ENCODE measurements at places on chromosomes 7 and 10. TPM values are rescaled to one million over a fixed set of nuclear protein-coding genes. Genes with fewer than 3 reads are reported as not detected.

- DNase-seq = no peak
These were observed 25.9 kb downstream of the ST8SIA6 start for GRCh38 chr10:17428351-17429097.

- DNase-seq = no peak
These were observed 4.5 kb upstream of the IFIT2 start for GRCh38 chr10:89297356-89297755.

DNA sequence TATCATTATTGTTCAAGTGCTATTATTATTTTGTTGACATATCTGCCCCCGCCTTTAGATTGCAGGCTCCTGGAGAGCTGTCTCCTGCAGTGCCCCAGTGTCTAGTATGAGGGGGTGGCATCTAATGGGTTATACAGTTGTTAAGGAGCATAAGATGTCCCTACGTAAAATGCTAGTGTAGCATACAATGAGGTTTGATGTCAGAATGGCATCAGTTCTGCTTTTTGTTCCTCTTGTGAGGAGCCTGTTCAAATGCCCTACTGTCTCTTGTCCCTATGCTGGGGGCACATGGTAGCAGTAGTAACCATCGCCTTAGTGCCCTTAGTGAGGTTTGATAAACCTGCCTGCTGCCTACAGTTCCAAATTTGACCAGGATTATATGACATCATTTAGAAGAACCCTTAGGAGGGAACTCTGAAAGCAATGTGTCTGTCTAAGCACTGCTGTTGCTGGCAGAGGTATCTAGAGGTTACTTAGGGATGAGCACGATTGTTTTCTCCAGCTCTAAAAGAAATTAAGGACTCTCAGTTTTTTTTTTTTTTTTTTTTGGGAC, 9.7 kb downstream of the CREM start:
- DNase-seq = no peak

DNA sequence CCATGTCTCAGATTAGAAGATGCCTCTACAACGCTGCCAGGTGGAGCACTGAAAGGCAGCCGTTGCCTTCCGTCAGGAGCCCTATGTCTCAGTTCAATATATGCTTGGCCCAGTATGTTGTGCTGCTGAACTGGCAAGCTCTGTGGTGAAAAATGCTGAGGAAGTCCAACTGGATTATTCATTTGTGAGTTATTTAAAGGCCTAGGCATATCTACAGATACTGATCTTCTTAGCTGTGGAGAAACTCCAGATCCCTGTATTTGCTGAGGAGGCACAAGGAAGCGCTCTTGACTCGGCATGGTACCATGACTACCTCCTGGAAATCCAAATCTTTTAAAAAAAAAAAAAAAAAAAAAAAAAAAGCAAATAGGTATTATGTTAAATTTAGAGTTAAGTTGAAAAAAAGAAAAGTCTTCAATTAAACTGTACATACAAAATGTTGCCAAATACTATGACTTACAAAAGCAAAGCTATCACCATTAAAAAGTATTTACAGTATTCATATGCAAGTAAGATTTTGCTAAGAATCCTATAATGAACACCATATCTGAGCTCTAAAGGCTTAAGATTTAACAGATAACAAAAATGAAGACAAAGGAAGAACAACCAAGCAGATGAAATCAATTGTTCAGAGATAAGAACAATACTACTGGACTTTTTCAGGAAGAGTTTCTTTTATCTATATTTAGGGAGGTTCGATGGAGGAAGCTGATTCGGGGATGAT, 152.4 kb downstream of the GALNT11 start:
- DNase-seq = no peak

DNA sequence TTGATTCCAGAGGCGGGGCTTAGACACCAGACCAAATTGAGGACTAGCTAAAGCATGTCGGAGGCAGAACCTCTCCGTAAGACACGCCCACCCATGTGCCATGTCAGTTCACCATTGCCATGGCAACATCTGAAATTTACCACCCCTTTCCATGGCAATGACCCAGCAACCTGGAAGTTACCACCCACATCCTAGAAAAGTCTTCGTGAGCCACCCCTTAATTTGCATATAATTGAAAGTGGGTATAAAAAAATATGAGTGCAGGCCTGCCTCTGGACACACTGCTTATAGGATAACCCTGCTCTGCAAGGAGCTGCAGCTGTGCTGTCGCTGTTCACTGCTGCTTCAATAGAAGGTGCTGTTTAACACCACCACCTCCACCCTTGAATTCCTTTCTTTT, 28.0 kb downstream of the TMEM270 start:
- DNase-seq = no peak

DNA sequence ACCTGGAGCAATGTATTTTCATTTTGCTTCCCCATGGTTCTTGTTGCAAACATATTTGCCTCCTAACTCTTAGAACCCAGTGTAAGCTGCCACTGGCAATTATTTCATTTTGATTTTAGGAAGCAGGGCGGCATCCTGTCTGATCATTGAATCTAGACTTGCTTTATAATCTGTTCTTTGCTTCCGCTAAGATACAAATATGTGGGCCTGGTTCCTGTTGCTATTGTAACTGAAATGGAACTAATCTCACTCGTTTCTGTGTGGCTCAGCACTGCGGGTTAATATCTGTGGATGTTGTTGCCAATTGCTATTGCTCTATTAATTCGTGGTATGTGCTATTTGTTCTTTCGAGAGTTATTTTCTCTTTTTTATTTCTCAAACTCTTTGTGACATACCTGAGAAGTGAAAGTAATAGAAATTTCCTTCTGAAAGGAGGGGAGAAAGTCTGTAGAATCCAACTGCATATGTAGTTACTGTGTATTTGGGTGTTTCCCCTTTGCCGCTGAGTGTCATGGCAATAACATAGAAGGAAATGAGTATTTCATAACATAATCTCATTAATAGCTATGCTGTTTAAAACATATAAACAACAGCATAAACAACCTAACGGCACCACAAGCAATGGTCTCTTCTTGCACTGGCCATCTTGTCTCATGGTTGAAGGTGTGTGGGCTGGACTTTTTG, 62.4 kb downstream of the FZD1 start:
- DNase-seq = no peak

- DNase-seq = no peak
These were observed 104.4 kb upstream of the PHYHIPL start for GRCh38 chr10:59072038-59072437.

DNA sequence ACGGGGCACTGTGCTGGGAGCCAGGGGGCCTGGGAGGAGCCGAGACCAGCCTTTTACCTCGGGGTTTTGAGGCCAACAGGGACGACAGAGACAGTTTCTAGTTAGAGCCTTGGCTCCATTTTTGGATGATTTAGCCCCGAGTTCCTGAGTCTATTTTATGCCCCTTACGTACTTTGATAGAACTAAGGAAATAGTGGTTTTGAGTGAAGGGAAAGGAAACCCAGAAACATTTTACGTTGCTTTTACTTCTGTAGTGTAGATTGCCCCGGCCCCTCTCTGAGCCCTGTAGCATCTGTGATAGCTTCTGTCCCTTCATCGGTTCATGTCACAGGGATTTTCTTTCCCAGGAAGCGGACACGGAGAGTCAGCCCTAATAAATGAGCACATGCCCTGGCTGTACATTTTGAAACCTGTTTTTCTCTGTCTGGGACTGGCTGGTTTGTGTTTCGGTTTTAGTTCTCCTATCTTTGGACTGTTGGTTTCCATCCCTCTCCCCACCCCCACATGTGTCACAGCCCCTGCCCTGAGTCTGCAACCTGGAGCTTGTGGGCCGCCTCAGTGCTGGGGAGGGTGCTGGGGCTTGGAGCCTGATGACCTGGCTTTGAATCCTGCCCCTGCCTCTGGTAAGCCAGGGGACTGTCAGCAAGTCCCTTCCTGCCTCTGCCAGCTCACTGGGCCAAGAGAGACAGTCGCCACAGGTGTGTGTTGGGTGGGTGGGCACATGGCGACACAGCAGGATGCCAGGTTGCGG, 6.9 kb upstream of the ORAI2 start:
- no peak for DNase-seq

GRCh38 chr7:107115762-107116540, 52.9 kb upstream of the HBP1 start:
- DNase-seq = no peak

- DNase-seq = no peak
These were observed 255.6 kb upstream of the CTBP2 start for GRCh38 chr10:125415964-125416363.

- no peak for DNase-seq
These were observed 158.6 kb upstream of the GLI3 start for GRCh38 chr7:42395607-42396006.

- DNase-seq = no peak
These were observed 609 bp downstream of the MAT1A start for GRCh38 chr10:80288849-80289248.

DNA sequence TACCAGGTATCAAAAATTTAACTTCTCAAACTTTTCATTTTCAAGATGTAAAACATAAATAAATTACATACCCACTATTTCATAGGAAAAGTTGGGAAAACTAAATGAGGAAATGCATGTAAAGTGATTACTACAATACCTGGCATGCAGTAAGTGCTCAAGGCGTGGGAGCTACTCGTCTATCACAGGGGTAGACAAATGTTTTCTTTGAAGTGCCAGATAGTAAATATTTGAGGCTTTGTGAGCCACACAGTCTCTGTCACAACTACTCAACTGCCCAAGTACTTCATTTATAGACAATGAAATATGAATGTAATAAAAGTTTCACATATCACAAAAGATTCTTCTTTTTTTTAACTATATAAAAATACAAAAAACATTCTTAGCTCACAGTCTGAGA, 96.4 kb upstream of the PCGF5 start:
- DNase-seq = no peak

GRCh38 chr10:123377883-123378282, 223.7 kb downstream of the BUB3 start:
- peak; percentile 58 for DNase-seq

DNA sequence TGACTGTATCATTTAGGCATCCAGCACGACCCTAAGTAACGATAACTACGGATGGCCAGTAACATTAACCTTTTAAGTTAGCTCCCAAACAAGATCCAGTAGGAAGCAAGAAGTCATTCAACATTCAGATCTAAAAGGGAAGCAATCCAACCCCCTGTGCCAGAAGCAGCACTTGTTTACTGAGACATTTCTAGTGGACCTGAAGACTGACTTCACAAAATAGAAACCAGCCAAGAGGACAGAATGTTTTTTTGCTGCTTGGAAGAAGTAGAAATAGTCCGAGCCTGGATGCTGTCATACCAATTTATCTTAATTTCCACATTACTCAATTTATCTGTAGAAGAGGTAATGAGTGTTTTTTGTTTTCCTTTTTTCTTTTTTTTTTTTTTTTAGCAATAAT, 88.0 kb upstream of the CTTNBP2 start:
- DNase-seq = no peak

- DNase-seq = no peak
These were observed 42.4 kb upstream of the ASAH2 start for GRCh38 chr10:50293513-50294313.

- no peak for DNase-seq
These were observed 78.3 kb downstream of the WIPF3 start for GRCh38 chr7:29884399-29885272.

GRCh38 chr7:73856941-73857340, 4.0 kb upstream of the TMEM270 start:
- DNase-seq = no peak

GRCh38 chr10:76644476-76644875, 993.1 kb downstream of the KCNMA1 start:
- no peak for DNase-seq

DNA sequence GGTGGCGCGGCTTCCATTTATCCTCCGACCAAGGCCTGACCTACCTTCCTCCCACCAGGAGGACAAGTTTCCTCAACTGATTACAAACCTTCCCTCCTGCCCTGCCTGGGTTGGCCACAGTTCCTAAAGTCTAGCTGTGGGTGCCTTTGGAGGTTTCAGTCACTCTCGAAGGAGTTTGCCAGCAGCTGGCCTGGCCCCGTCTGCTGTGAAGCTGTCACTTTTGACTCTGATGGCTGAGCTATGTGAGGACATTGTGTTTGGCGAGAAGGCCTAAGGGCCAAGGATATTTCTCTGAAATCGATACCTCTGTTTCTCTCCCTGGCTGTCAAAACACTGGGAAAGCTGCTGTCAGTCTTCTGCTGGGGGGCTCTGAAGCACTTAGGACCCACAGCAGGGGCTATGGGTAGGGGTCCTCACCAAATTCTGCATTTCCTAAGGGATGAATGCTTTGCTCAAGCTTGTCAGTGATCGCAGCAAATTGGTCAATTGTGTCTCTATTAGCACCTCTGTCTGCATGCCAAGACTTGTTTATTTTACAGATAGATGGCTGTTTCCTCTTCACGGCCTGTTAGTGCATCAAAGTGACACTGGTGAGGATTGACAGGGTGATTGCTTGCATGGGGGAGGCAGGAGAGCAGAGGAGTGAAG, 31.9 kb upstream of the SAMD8 start:
- DNase-seq = no peak

DNA sequence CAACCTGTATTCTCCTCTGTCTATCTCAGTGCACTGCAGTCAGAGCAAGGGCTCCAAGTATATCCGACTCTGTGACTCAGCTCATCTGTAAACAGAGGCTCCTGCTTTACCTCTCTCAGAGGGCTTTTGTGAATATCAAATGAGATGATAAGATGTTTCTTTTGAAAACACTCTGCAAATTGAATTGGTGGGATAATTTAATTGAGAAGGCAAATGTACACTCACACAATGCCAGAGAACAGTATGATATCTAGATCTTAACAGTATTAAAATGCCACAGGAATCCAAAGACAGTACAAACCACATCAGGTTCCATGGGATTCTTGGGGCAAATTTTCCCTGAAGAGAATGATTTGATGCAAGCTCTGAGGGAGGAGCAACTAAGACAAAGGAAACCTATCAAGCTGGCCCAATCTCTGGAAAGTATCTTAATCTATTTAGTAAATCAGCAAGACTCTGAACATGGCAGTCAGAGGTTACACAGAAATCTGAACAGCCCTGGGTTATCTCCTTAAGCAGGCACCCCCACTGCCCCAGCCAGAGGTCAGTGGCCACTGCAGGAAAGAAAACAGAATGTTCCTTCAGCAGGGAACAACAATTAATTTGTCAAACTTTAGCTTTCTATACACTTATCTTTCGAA, 45.9 kb downstream of the DOCK4 start:
- DNase-seq = no peak

- DNase-seq = peak; percentile 86
These were observed 2.9 kb upstream of the HMX3 start for GRCh38 chr10:123132576-123133477.

GRCh38 chr7:151762583-151763245, 114.2 kb downstream of the PRKAG2 start:
- no peak for DNase-seq

ZNF365 gene
- not detected for total RNA-seq

CDC123 gene
- 32.9 TPM for total RNA-seq

AGAP3 gene
- total RNA-seq = 38.7 TPM

SLC18A3 gene
- not detected for total RNA-seq

NME8 gene
- total RNA-seq = not detected

CFAP58 gene
- not detected for total RNA-seq

ORC5 gene
- 12.1 TPM for total RNA-seq

IFIT1B gene
- total RNA-seq = 1.2 TPM

LHFPL3 gene
- total RNA-seq = not detected

GLCCI1 gene
- total RNA-seq = 11.1 TPM

CC2D2B gene
- total RNA-seq = 0.33 TPM

GIMAP1 gene
- 1.9 TPM for total RNA-seq

TYW1 gene
- total RNA-seq = 10.3 TPM

ARMC3 gene
- total RNA-seq = not detected

GRM8 gene
- total RNA-seq = 0.12 TPM

CDK1 gene
- total RNA-seq = 3.0 TPM

VAX1 gene
- not detected for total RNA-seq

POR gene
- total RNA-seq = 708 TPM

ADAMTS14 gene
- 0.09 TPM for total RNA-seq

CTAGE6 gene
- total RNA-seq = 0.22 TPM

Data from right lobe of liver (tissue), 6 donors.